Upper lobe of left lung (tissue), 6 donors: ENCODE measurements at places on chromosomes 4 and X. TPM values are rescaled to one million over a fixed set of nuclear protein-coding genes. Genes with fewer than 3 reads are reported as not detected.
A peak's percentile ranks its signal among the peaks of the same experiment; 100 is the strongest.

CSAG2 gene
- total RNA-seq, result not detected

- DNase-seq, result no peak
- no peak overlapping the region for H3K27ac ChIP-seq
- no peaks in the 10 kb centered on the region for H3K36me3 ChIP-seq
- no peaks in the 10 kb centered on the region for H3K27me3 ChIP-seq
- H3K4me1 ChIP-seq, result peaks cover 10% of the 10 kb centered on the region
Observed at GRCh38 chrX:125203737-125204578, 115.7 kb upstream of the TEX13C start.

DNA sequence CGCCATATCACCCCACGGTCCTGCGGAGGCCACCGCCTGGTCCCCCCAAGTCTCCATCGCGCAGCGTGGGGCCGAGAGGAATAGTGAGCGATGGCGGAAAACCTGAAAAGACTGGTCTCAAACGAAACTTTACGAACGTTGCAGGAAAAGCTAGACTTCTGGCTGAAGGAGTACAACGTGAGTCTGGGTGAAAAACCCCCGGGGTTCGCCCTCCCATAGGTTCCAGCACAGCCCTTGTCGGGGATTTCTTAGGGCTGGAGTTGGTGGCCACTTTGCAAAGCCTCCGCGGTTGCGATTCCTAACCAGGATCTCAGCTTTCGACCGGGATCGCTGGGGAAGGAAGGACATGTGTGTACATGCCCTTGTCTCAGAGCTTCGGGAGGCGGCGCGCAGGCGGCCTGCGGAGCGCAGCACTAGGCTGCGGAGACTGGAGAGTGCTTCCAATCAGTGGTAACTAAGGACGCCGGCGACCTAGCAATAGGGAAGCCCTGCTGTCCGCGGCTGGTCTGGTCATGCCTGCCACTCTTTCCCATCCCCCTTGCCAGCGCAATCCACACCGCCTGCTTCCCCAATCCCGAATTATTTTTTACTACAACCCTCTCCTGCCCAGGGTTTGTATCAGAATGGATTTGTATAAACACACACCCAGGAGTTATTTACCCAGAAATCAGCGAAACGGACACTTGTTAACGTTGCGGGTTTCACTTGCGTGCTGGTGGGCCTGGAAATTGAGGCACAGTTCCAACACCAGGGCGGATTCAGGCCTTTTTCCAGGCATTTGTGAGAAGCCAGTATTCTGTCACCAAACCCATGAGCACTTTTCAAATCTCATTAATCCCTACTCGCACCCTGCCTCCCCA is 741 bp downstream of the SPATA18 start:
- peak overlapping the region; percentile 57 for H3K4me3 ChIP-seq
- H3K36me3 ChIP-seq, result no peaks in the 10 kb centered on the region
- H3K4me1 ChIP-seq, result peaks cover 16% of the 10 kb centered on the region
- DNase-seq, result peak; percentile 86

CD99 gene
- total RNA-seq, result 135 TPM

NUP62CL gene
- total RNA-seq, result 2.1 TPM

CSAG3 gene
- total RNA-seq, result not detected

BMX gene
- total RNA-seq, result not detected

SULT1E1 gene
- 1.2 TPM for total RNA-seq

GRCh38 chr4:187362937-187363857 is 632.4 kb upstream of the ZFP42 start:
- H3K27ac ChIP-seq, result no peak overlapping the region
- no peaks in the 10 kb centered on the region for H3K27me3 ChIP-seq

DNA sequence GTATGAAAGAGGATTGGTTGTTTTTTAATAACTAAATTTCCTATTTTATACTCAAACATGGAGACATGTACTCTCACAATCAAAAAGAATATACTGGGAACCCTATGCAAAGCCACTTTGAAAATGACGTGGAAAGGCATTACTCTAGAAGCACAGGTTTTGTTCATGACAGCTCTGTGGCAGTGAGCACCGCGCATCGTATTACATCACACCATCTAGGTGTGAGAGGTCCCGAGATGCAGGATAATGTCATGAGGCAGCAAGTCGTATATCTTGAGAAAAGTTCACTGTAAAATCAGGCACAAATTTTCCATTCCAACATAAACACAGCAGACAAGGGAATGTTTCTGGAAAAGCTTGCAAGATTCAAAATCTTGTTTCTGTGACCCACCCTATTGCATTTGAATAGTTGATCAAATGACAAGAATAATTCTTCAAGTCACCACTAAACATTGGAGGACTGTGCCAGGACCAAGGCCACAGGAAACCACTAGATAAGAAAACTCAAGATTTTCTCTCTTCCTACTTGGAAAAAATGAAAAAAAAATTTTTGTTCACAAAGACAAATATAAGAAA is 127.6 kb downstream of the LDB2 start:
- H3K27ac ChIP-seq, result peak overlapping the region; percentile 42
- no peaks in the 10 kb centered on the region for H3K4me1 ChIP-seq
- DNase-seq, result no peak
- no peaks in the 10 kb centered on the region for H3K36me3 ChIP-seq
- H3K27me3 ChIP-seq, result no peaks in the 10 kb centered on the region
- H3K4me3 ChIP-seq, result no peak overlapping the region

- no peak overlapping the region for H3K27ac ChIP-seq
- no peak for DNase-seq
- no peaks in the 10 kb centered on the region for H3K27me3 ChIP-seq
- H3K4me1 ChIP-seq, result no peaks in the 10 kb centered on the region
- peaks cover 41% of the 10 kb centered on the region for H3K36me3 ChIP-seq
Observed at GRCh38 chr4:163132469-163133218, 34.0 kb downstream of the NAF1 start.

GRCh38 chr4:116332508-116332907 is 752.9 kb downstream of the TRAM1L1 start:
- no peak overlapping the region for H3K4me3 ChIP-seq
- H3K4me1 ChIP-seq, result no peaks in the 10 kb centered on the region
- H3K27ac ChIP-seq, result no peak overlapping the region
- no peaks in the 10 kb centered on the region for H3K27me3 ChIP-seq

DNA sequence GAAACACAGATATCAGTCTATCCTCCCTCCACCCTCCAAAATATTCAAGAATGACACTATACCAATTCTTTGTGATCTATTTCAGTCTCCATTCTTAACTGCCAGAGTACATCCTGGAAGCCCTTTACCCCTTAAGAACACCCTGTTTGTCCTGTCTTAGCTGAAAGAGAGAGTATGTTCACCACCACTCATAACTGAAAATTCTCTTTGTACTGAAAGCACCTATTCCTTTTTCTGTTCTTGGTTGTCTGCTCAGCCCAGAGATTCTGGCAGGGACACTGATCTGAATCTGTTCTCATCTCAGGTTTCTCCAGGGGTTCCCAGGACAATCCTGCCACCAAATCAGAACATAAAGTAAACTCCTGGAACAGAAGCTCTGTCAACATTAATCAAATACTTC is 25.4 kb upstream of the EREG start:
- no peaks in the 10 kb centered on the region for H3K4me1 ChIP-seq
- no peaks in the 10 kb centered on the region for H3K27me3 ChIP-seq
- H3K27ac ChIP-seq, result no peak overlapping the region
- no peak for DNase-seq

- H3K27ac ChIP-seq, result no peak overlapping the region
- no peaks in the 10 kb centered on the region for H3K36me3 ChIP-seq
- DNase-seq, result no peak
- H3K4me1 ChIP-seq, result no peaks in the 10 kb centered on the region
Observed at GRCh38 chrX:98459669-98460068, 1576.0 kb downstream of the RPA4 start.

FGD1 gene
- 4.1 TPM for total RNA-seq

MAGEB17 gene
- total RNA-seq, result not detected

GRCh38 chrX:534804-535203 is 95.8 kb upstream of the SHOX start:
- H3K4me3 ChIP-seq, result no peak overlapping the region
- no peak overlapping the region for H3K27ac ChIP-seq
- no peak for DNase-seq
- H3K4me1 ChIP-seq, result no peaks in the 10 kb centered on the region

- no peaks in the 10 kb centered on the region for H3K27me3 ChIP-seq
- no peak overlapping the region for H3K4me3 ChIP-seq
- no peaks in the 10 kb centered on the region for H3K4me1 ChIP-seq
- no peaks in the 10 kb centered on the region for H3K36me3 ChIP-seq
- H3K27ac ChIP-seq, result no peak overlapping the region
Observed at GRCh38 chrX:16431266-16431665, 218.7 kb upstream of the S100G start.

ARMCX6 gene
- 17.3 TPM for total RNA-seq

GRCh38 chrX:43655151-43656004 is 721 bp upstream of the MAOA start:
- H3K36me3 ChIP-seq, result no peaks in the 10 kb centered on the region
- peak overlapping the region; percentile 91 for H3K27ac ChIP-seq
- peak overlapping the region; percentile 47 for H3K4me3 ChIP-seq
- DNase-seq, result no peak
- H3K27me3 ChIP-seq, result no peaks in the 10 kb centered on the region
- H3K4me1 ChIP-seq, result no peaks in the 10 kb centered on the region

BST1 gene
- total RNA-seq, result 13.3 TPM

DNA sequence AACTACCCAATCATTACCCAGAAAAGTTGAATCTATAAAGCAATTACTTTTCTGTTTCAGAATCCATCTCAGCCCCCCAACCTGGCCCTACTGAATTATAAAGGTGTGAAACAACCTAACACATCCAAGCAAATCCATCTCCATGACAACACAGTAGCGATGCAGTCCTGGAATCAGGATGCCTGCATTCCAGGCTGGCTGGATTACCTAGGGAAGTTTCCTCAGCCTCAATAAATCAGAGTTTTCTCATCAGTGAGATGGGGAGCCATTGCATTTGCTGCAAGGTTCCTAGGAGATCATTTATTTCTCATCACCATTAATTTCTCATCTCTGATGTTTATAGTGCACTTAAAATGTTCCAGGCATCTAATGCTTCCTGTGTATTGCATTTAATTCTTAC is 46.0 kb downstream of the LNX1 start:
- no peaks in the 10 kb centered on the region for H3K36me3 ChIP-seq
- H3K27ac ChIP-seq, result no peak overlapping the region
- DNase-seq, result no peak
- H3K27me3 ChIP-seq, result no peaks in the 10 kb centered on the region
- H3K4me1 ChIP-seq, result no peaks in the 10 kb centered on the region

DNA sequence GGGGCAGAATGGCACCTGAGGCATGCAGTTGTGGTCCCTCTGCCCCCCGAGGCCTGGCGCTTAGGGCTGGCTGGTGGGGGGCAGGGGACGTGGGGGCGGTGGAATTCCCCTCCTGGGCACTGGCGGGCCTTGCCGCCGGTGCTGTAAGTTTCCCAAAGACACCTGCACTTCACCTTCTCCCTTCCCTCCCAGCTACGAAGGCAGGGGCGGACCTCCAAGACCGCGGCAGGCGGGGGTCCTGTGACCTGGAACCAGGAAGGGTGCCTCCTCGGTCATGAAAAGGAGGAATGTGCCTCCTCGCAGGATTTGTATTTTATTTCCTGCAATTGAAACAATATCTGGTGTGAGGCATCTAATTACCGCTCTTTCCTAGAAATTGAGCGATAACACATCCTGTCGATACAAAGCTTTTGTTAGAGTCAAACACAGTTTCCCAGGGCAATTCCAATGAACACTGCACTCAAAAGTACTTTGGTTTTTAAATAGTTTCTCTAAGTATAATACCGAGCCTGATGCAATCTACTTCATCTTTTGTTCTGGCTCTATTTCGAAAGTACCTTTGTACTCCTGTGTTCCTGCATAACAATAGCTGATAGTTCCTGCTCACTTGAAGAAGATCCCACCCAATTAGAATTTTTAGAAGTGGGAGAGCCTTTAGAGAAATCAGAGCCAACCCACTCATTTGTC is 12.3 kb upstream of the ADRA2C start:
- DNase-seq, result no peak
- H3K4me3 ChIP-seq, result no peak overlapping the region
- no peaks in the 10 kb centered on the region for H3K4me1 ChIP-seq
- H3K27me3 ChIP-seq, result no peaks in the 10 kb centered on the region
- no peaks in the 10 kb centered on the region for H3K36me3 ChIP-seq
- H3K27ac ChIP-seq, result no peak overlapping the region

QDPR gene
- total RNA-seq, result 25.1 TPM

- H3K4me3 ChIP-seq, result no peak overlapping the region
- no peaks in the 10 kb centered on the region for H3K27me3 ChIP-seq
- no peak overlapping the region for H3K27ac ChIP-seq
- no peak for DNase-seq
Observed at GRCh38 chr4:83993774-83994173, 457.9 kb downstream of the GPAT3 start.

S100G gene
- 0.54 TPM for total RNA-seq

NPY2R gene
- not detected for total RNA-seq

DNA sequence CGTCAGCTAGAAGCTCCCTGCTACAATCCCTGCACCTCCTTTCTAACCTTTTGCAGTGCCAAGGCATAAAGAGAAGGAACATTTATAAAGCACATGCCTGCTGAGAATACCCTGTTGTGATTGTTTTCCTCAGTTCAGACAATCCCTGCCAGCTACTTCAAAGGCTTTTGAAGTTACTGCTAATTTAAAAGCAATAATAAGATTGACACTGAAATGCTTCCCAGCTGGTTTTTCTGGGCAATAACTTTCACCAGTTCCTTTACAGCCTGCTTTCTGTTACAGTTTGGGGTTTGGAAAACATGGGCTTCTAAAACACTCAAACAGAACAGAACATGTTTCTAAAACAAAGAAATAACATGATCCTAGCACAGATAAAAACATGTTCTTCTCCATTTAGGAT is 232.3 kb upstream of the CPEB2 start:
- no peaks in the 10 kb centered on the region for H3K27me3 ChIP-seq
- no peak overlapping the region for H3K27ac ChIP-seq
- H3K4me3 ChIP-seq, result no peak overlapping the region
- DNase-seq, result no peak
- H3K4me1 ChIP-seq, result no peaks in the 10 kb centered on the region

- H3K27ac ChIP-seq, result no peak overlapping the region
- no peak for DNase-seq
- H3K4me1 ChIP-seq, result no peaks in the 10 kb centered on the region
Observed at GRCh38 chr4:170423137-170423536, 333.4 kb upstream of the AADAT start.

- H3K27ac ChIP-seq, result no peak overlapping the region
- H3K4me3 ChIP-seq, result no peak overlapping the region
- no peaks in the 10 kb centered on the region for H3K36me3 ChIP-seq
- DNase-seq, result no peak
- H3K27me3 ChIP-seq, result no peaks in the 10 kb centered on the region
Observed at GRCh38 chrX:135481696-135482179, 38.7 kb upstream of the INTS6L start.

- no peak overlapping the region for H3K27ac ChIP-seq
- no peaks in the 10 kb centered on the region for H3K36me3 ChIP-seq
- DNase-seq, result no peak
- no peaks in the 10 kb centered on the region for H3K4me1 ChIP-seq
- H3K4me3 ChIP-seq, result no peak overlapping the region
- no peaks in the 10 kb centered on the region for H3K27me3 ChIP-seq
Observed at GRCh38 chr4:124288706-124289486, 423.6 kb downstream of the ANKRD50 start.
